T-cell (primary cell): ENCODE measurements at places on chromosomes 3 and 15.

- H3K27me3 ChIP-seq: no peaks in the 10 kb centered on the region
- peak overlapping the region; percentile 100 for H3K4me3 ChIP-seq
- no peak for DNase-seq
Measured at GRCh38 chr3:48716508-48716981, 476 bp downstream of the IP6K2 start.

- H3K4me1 ChIP-seq: peaks cover 2% of the 10 kb centered on the region
- no peak for DNase-seq
- no peaks in the 10 kb centered on the region for H3K27me3 ChIP-seq
- H3K36me3 ChIP-seq: no peaks in the 10 kb centered on the region
- H3K4me3 ChIP-seq: no peak overlapping the region
- no peak overlapping the region for H3K27ac ChIP-seq
Measured at GRCh38 chr3:81580355-81580754, 181.1 kb downstream of the GBE1 start.

GRCh38 chr3:151777880-151778279, 36.0 kb upstream of the AADAC start:
- no peak overlapping the region for H3K4me3 ChIP-seq
- no peaks in the 10 kb centered on the region for H3K36me3 ChIP-seq
- no peaks in the 10 kb centered on the region for H3K27me3 ChIP-seq
- no peak for DNase-seq
- no peaks in the 10 kb centered on the region for H3K4me1 ChIP-seq

GRCh38 chr3:44506961-44507360, 29.5 kb upstream of the ZNF445 start:
- H3K4me3 ChIP-seq: no peak overlapping the region
- no peaks in the 10 kb centered on the region for H3K27me3 ChIP-seq
- H3K4me1 ChIP-seq: peaks cover 23% of the 10 kb centered on the region
- H3K36me3 ChIP-seq: no peaks in the 10 kb centered on the region

- peak; percentile 18 for DNase-seq
- H3K27ac ChIP-seq: no peak overlapping the region
- H3K4me3 ChIP-seq: no peak overlapping the region
Measured at GRCh38 chr3:87771337-87772192, 287.2 kb downstream of the CGGBP1 start.

- no peaks in the 10 kb centered on the region for H3K4me1 ChIP-seq
- no peak overlapping the region for H3K4me3 ChIP-seq
Measured at GRCh38 chr3:166531730-166532129, 694.5 kb upstream of the BCHE start.

DNA sequence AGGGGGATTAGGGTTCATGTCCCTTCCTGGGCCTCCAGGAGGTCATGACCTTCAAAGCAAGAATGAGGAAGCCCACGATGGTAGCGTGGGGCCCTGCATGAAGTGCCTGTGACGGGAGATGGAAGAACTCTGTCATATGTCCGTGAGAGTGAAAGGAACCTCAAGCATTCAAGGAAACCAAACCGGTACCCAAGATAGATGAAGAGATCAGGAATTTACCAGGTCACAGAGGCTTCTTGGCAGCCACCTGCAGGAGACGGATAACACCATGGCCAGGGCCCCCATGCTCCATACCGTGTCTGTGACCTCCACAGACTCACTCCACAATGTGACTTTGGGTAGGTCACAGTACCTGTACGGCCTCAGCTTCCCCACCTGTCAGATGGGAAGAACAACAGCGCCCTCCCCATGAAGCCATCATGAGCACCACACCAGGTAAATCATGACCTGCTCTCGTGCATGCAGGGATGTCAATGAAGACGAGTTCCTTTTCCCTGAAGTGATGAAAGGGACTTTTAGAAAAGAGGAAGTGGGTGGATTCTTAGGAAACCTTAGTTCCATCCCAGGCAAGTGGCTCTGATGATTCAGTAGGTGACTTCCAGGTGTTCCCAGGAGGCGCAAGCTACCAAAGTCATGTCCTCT, 23.3 kb upstream of the CYP11A1 start:
- no peaks in the 10 kb centered on the region for H3K27me3 ChIP-seq
- H3K27ac ChIP-seq: no peak overlapping the region
- H3K36me3 ChIP-seq: no peaks in the 10 kb centered on the region
- no peak for DNase-seq
